ENCODE measurements at places on chromosomes 3 and 15.

GRCh38 chr3:116164039-116164438, 281.2 kb downstream of the LSAMP start:
- DNase-seq: no peak

GRCh38 chr3:99674086-99674789, 35.8 kb downstream of the COL8A1 start:
- no peak for DNase-seq

GRCh38 chr3:72275331-72275751, 490.4 kb upstream of the PROK2 start:
- DNase-seq: no peak

- DNase-seq: no peak
Measured at GRCh38 chr3:160635213-160635612, 41.7 kb upstream of the ARL14 start.

DNA sequence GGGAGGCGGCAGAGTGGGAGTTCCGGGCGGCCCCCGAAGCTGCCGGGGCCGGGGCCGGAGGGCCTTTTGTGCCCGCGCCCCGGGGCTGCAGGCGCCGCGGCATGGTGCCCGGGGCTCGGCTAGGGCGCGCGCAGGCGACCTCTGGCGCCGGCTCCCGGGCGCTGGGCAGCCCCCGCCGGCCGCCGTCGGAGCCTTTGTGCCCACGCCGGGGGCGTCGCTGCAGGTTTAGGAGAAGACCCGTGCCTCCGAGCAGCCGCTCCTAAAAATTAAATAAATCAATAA, 299 bp downstream of the PAQR9 start:
- no peak for DNase-seq

- DNase-seq: no peak
Measured at GRCh38 chr3:176712191-176712590, 485.1 kb downstream of the TBL1XR1 start.

- DNase-seq: peak; percentile 75
Measured at GRCh38 chr3:45688194-45688881, 858 bp upstream of the SACM1L start.
